ENCODE measurements at places on chromosomes 13 and 19. TPM values are rescaled to one million over a fixed set of nuclear protein-coding genes. Genes with fewer than 3 reads are reported as not detected.
A peak's percentile ranks its signal among the peaks of the same experiment; 100 is the strongest.

RGL3 gene
- 137 TPM for polyA plus RNA-seq

DNA sequence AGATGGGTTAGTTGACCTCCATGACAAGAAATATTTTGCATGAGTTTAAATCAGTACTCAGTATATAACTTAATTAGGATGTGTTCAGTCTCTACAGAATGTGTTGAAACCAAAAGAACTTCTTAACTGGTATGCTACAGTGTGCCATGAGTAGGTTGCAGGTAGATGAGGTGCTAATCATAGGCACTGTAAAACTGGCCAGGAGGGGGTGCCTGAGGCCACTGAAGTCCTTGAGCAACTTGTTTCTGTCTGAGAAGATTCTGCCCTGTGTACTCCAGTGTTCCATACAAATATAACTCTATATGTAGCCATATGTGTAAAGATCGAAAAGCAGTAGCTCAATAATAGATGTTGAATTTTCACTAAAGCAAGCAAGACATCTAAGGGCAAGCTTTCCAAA lies 549.2 kb upstream of the KLF12 start:
- DNase-seq, result no peak

- no peak for DNase-seq
Observed at GRCh38 chr13:80400164-80400864, 59.4 kb upstream of the SPRY2 start.

NOP53 gene
- polyA plus RNA-seq, result 370 TPM

TIMM13 gene
- 117 TPM for polyA plus RNA-seq

KLK15 gene
- not detected for polyA plus RNA-seq

DNA sequence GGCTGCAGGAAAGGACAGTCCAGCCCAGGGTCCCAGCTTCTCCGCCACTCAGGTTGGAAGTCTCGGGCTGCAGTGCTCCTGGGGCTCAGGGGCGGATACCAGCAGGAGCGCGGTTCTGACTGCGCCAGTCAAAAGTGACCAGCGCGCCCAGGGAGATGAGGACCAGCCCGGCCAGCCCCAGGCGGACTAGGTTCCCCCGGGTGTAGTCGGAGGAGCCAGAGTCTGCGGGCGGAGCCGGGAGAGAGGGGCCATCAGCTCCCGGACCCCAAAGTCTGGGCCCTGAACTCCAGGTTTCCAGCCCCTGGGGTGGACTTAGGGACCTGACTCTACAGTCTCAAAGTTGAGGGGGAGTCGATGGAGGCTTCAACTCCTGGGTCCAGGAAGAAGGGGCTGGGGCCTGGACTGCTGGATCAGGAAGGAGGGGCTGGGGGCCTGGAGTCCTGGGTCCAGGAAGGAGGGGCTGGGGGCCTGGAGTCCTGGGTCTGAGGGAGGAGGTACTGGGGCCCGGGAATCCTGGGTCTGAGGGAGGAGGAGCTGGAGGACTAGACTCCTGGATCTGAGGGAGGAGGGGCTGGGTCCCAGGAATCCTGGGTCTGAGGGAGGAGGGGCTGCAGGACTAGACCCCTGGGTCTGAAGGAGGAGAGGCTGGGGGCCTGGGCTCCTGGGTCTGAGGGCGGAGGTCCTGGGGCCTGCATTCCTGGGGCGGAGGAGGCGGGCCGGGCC lies 5.3 kb downstream of the OSCAR start:
- DNase-seq, result no peak

GRCh38 chr13:113997845-113998751 lies 24.2 kb upstream of the C13orf46 start:
- DNase-seq, result no peak

- DNase-seq, result no peak
Observed at GRCh38 chr13:25840931-25841330, 210.9 kb downstream of the SHISA2 start.

- DNase-seq, result peak; percentile 52
Observed at GRCh38 chr13:72565893-72566292, 161.5 kb downstream of the MZT1 start.

TSHZ3 gene
- polyA plus RNA-seq, result 12.5 TPM

GRCh38 chr13:67437244-67437643 lies 207.1 kb upstream of the PCDH9 start:
- peak; percentile 36 for DNase-seq

- no peak for DNase-seq
Observed at GRCh38 chr13:33815011-33815550, 2.9 kb upstream of the RFC3 start.

- peak; percentile 27 for DNase-seq
Observed at GRCh38 chr19:39590265-39590664, 12.1 kb upstream of the LGALS13 start.

DNA sequence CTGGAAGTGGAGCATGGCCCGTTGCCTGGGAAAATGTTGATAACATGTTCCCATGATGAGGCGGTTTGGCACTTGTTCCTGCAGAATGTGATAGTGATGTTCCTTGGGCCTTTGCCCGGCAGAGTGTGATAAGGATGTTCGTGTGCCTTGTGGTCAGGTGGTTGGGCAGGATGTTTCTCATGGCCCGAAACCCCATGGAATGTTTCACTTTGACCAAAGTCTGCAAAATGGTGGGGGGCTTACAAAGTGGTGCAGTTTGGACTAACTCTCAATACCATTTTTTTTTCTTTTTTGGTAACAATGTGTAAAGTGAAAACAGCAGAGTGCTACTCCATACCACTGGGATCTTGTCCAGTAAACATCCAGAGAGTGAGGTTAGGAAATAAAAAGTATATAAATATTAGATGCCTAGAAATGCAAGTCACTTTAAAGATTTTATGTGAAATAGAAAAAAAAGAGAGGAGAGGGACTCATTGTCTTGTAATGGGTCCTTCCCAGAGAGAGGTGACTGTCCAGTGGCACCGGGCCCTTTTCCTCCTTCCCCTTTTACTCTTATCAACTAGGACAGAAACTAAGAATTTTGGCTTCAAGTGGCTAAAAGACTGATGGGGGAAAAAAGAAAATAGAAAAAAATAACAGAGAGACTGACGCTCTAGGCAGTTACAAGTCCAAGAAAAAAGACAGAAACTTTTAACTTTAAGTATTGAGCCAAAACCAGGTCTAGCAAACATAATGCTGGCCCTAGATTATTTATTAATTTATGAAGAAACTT lies 5.7 kb downstream of the FPR3 start:
- DNase-seq, result no peak

- DNase-seq, result no peak
Observed at GRCh38 chr13:40764587-40765403, 6.2 kb downstream of the MRPS31 start.

SERPINE3 gene
- polyA plus RNA-seq, result 1.4 TPM

- no peak for DNase-seq
Observed at GRCh38 chr13:109790086-109790485, 3.7 kb upstream of the IRS2 start.

GRCh38 chr19:33514885-33515551 lies 6.6 kb downstream of the PEPD start:
- DNase-seq, result no peak

DNA sequence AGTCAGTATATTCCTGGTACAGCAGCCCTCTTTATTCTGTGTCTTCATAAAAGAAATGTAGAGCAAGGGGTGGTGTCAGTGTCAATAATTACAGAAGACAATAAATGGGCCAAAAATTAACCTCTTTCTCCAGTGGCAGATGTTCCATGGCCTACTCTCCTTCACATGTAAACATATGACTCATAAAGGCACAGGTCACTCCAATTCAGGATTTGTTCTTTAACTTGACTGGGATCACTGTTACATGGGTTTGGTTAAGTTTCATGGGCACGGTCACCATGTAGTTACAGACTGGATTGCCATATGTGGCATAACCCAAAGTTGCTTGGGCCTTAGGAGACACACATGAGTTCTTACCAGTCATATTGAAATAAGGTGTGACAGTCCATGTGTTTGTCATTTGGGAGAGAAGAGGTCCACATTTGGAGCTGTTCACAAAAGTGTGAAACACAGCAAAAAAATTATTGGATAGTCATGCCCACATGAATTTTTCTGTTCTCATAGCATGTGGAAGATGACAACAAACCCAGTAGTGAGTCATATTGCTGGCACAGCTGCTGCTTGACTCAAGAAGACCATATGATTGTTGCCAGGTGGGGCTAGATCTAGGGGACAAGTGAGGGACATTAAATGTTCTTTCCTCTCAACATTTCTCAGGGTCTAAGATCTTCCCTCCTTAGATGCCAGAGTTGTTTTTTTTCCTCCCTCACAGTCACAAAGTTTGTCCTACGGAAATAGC lies 68.1 kb upstream of the HTR2A start:
- no peak for DNase-seq

DNA sequence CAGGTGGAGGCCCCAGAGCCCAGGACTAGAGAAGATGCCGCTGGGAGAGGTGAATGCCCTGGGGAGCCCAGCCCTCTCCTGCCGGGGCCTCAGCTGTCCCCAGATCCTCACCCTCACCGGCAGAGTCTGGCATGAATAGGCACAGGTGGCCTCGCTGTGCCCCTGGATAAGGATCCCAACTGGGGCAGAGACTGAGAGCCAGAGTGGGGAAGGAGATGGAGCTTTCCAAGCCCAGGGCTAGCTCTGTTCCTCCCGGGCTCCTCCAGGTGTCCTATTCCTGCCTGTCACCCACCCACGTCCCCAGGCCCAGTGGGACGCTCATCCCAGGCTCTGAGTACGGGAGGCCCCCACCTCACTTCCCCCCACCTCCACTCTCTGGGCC lies 16.5 kb downstream of the PRR36 start:
- DNase-seq, result no peak

- DNase-seq, result no peak
Observed at GRCh38 chr19:852136-853013, at the start of gene ELANE. Gene ELANE, plus strand, starts transcription at chr19:852303. Its CDS starts 26 bp downstream, at chr19:852329.

DNA sequence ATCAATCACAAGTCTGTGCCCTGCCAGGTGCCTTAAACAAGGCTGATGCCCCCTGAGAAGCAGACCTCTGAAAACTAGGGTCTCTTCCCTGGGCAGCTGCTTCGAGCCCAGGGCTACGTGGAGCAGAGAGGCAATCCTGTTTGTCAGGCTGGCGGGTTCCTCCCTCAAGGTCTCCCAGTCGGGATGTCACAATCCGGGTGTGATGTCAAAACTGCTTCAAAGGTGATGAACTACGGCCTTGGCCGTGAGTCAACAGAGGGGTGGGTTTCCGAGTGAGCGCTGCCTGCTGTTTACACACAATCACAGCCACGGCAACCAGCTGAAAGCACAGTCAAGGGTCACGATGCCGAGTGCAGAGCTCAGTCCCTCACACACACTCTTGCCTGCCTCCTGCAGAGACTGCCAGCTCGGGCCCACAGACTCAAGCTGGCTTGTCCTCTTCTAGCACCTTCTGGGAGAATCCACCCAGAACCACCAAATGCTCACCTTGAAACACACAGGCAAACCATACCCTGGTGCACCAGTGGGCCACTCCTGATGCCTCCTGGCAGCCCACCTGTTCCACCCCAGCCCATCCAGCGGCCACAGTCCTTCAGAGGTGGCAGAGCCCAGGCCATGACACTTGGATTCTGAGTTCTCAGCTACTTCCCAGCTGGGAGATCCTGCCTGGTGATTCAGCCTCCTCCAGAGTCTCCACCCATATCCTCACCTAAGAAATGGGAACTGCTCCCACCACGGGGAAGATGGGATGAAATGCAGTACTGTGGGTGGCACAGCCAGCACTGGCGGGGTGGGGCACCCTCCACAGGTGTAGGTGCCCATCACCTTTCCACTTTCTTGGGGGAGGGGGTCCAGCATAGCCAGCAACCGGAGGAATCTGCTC lies 6.8 kb downstream of the ELL start:
- peak; percentile 65 for DNase-seq

DNA sequence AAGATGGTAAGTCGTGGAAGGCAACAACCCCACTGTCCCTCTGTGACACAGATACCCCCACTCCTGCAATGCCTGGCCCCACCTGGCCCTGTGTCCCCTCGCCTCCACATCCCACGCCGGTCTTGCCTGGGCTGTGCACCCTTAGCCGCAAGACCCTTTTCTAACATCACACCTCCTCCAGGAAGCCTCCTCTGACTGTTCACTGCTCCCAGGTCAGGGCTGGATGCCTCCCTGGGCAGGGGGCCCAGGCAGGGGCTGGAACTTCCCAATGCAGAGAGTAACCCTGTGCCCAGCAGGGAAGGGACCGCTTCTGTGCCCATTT lies 1.3 kb downstream of the FBN3 start:
- DNase-seq, result no peak

NOTCH3 gene
- polyA plus RNA-seq, result 135 TPM

Measured in renal pelvis (tissue), 12 donors.